ENCODE measurements at places on chromosomes 12 and 14.

DNA sequence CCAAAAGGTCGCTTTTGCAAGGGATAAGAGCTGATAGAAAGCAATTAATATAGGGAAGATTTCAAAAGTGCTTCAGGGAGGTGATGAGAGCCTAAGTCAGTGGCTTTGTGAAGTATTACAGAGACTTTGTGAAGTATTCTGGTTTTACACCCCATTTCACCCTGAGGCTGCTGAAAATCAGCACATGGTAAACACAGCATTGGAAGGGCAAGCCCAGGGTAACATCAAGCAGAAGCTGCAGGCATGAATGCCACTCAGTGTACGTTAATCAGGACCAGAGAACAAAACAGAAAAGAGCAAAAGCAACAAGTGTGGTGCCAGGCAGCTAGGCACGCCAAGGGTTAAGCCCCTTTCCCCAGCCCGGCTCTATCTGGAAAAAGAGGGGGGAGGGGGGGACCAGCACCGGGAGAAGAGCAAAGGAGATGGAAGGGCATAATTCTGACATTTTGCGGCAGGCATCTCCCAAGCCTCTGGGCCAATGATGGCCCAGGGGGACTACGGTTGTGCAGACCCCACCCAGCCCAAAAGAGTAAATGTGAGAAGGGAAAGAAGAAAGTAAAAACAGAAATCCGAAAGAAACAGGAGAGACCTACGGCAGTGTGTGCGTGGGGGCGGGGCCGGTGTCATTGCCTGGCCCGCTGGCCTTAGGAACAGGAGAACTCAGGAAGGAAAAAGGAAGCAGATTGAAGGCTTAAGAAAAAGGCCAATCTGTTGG is 58.9 kb downstream of the DHRS2 start:
- H3K27me3 ChIP-seq: peaks cover 24% of the 10 kb centered on the region
- DNase-seq: no peak
- H3K36me3 ChIP-seq: no peaks in the 10 kb centered on the region
- H3K4me1 ChIP-seq: no peaks in the 10 kb centered on the region
- H3K27ac ChIP-seq: no peak overlapping the region

- peak overlapping the region; percentile 54 for H3K4me3 ChIP-seq
- H3K27me3 ChIP-seq: peaks cover 19% of the 10 kb centered on the region
- peak overlapping the region; percentile 5 for H3K27ac ChIP-seq
- peaks cover 16% of the 10 kb centered on the region for H3K36me3 ChIP-seq
- H3K4me1 ChIP-seq: peaks cover 15% of the 10 kb centered on the region
Observed at GRCh38 chr14:21860172-21860571, 186.6 kb upstream of the OR4E1 start.

DNA sequence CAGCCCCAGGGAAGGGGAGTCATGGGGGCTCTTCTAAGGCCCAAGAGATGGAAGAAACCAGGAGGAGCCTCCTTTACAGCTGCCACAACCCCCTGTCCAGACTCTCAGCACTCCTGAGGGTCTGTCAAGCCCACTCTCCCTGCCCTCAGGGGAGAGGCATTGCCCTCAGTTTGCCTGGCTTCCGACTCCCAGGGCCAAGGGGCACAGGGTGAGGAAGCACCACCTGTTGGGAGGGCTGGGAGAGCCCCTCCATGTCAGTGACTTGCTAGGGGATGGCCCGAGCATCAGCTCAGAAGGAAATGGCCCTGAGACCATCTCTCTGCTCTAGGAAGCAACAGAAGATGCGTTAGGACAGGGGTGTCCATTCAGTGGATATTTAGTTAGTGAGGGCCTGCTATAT is 36.1 kb downstream of the LTBP2 start:
- H3K4me3 ChIP-seq: no peak overlapping the region
- H3K4me1 ChIP-seq: peaks cover 41% of the 10 kb centered on the region
- no peak for DNase-seq
- peaks cover 41% of the 10 kb centered on the region for H3K27me3 ChIP-seq
- H3K27ac ChIP-seq: no peak overlapping the region

- peaks cover 22% of the 10 kb centered on the region for H3K36me3 ChIP-seq
- H3K4me3 ChIP-seq: no peak overlapping the region
- no peak for DNase-seq
- H3K27me3 ChIP-seq: no peaks in the 10 kb centered on the region
- H3K4me1 ChIP-seq: peaks cover 62% of the 10 kb centered on the region
- H3K27ac ChIP-seq: peak overlapping the region; percentile 71
Observed at GRCh38 chr14:69701291-69701690, 65.7 kb upstream of the SRSF5 start.

DNA sequence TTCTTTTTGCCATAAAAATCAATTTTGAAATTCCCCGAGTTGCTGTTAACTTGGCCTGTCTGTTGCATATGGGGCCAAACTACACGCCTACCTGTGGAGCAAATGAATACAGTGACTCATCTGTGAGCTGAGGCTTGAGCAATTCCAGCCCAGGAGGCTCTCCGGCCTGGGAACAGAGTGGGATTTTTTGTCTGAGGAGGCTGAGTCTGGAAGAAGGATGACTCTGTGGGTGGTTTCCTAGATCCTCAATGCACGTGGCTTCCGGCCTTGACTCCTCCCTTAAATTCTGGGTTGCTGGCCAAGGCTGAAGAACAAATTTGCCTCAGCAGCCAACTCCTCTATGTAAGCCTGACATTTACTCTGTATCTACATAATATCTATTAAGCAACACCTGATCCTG is 124.1 kb downstream of the SSPN start:
- no peak overlapping the region for H3K4me3 ChIP-seq
- H3K27me3 ChIP-seq: peaks cover 43% of the 10 kb centered on the region
- no peaks in the 10 kb centered on the region for H3K36me3 ChIP-seq
- H3K4me1 ChIP-seq: no peaks in the 10 kb centered on the region
- no peak overlapping the region for H3K27ac ChIP-seq
- DNase-seq: no peak

- H3K4me3 ChIP-seq: no peak overlapping the region
- peaks cover 41% of the 10 kb centered on the region for H3K36me3 ChIP-seq
- no peaks in the 10 kb centered on the region for H3K27me3 ChIP-seq
Observed at GRCh38 chr14:36301159-36301558, 19.3 kb downstream of the MBIP start.

DNA sequence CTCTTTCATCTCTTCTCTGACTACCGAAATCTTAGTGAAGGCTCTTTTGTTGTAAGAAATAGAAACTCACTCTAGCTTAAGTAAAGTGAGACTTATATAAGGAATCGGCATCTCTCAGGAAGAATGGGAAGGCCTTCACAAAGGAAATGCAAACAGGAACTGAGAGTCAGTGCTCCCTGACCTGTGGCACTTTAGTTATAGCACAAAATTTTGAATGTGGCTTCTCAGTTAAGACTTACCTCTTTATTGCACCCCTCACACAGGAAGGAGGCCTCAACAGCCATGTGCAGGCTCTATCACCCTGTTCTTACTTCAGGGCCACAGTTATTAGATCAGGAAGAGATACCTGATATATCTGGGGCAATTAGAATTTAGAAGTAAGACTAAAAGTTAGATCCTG is 224.7 kb upstream of the EGLN3 start:
- H3K4me3 ChIP-seq: no peak overlapping the region
- DNase-seq: no peak

DNA sequence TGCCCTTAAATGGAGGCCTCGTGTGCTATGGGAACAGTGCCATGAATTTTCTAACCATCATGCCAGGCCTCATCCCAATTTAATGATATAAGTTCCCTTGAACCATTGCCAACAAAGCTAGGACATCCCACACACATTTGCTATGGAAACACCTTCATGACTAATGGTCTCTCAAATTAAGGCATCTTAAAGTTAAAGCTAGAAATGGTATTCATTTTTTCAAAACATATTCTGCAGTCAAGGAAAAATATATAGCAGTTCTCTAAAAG is 117.3 kb downstream of the BTG1 start:
- H3K4me1 ChIP-seq: peaks cover 64% of the 10 kb centered on the region
- no peak overlapping the region for H3K4me3 ChIP-seq
- no peaks in the 10 kb centered on the region for H3K27me3 ChIP-seq
- H3K36me3 ChIP-seq: peaks cover 1% of the 10 kb centered on the region
- no peak for DNase-seq

- no peaks in the 10 kb centered on the region for H3K36me3 ChIP-seq
- H3K27ac ChIP-seq: no peak overlapping the region
- no peak for DNase-seq
- no peak overlapping the region for H3K4me3 ChIP-seq
- H3K4me1 ChIP-seq: no peaks in the 10 kb centered on the region
Observed at GRCh38 chr12:58009405-58010195, 68.2 kb downstream of the ATP23 start.

DNA sequence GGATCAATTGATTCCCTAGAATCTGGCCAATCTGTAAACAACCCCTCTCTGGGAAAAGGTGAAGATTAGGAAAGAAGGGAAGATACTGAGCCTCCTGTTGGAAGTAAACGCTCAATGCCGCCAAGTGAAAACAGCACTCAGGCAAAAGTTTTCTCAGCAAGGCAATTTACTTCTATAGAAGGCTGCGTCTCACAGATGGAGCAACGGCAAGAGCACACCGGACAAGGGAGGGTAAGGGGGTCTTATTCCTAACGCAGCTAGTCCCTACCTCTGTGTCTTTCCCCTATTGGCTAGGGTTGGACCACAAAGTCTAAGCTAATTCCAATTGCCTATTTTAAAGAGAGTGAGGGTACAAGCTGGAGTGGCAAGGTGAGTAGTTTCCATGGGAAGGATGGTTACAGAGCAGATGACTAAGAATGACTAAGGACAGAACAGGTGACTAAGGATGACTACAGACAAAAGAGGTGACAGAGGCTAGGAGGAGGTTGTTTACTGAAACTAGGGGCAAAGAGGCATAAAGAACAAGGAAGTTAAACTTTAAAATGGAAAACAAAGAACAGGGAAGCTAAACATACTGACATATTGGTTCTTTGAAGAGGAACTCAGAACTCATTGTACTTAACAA is 5.6 kb upstream of the TTC9 start:
- no peak overlapping the region for H3K4me3 ChIP-seq
- peaks cover 7% of the 10 kb centered on the region for H3K4me1 ChIP-seq
- DNase-seq: no peak
- peaks cover 4% of the 10 kb centered on the region for H3K36me3 ChIP-seq
- no peak overlapping the region for H3K27ac ChIP-seq

- H3K4me1 ChIP-seq: peaks cover 69% of the 10 kb centered on the region
- H3K27me3 ChIP-seq: no peaks in the 10 kb centered on the region
- peaks cover 74% of the 10 kb centered on the region for H3K36me3 ChIP-seq
- H3K4me3 ChIP-seq: peak overlapping the region; percentile 83
- peak overlapping the region; percentile 98 for H3K27ac ChIP-seq
Observed at GRCh38 chr14:100067971-100068959, 3.0 kb downstream of the EVL start.

DNA sequence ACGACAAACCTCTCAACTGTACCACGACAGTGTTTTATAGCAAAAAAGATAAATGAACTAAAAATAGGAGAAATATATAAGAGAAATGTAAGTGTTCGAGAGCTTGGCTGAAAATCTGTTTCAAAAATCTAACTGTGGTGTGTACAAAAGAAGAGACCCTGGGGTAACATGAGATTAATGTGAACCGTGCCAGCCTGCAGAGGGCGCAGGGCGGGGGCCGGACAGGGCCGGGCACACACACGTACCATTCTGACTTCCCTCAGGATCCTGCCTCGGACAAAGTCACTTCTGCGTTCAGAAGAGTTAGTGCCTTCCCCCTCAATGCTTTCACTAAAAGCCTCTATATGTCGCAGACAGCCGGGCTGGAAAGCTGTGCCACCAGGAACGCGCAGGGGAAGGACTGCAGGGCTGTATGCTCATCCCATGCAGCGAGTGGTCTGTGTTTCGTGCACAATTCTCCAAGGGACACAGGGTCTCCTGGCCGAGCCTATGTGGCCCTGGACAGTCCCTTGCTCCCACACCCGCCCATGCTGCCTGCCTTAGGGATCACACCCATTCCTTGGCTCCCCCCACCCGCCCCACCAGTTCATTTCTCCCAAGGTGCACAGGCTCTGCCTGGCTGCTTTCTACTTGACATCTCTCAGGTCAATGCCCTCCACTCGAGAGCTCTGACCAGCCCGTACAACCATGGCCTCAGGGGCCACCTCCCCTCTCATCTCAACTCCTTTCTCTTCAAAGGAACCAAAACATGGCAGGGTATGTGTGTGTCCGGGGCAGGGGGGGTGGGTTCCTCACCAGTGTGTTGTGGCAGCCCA is 8.5 kb downstream of the CDCA4 start:
- no peaks in the 10 kb centered on the region for H3K27me3 ChIP-seq
- H3K27ac ChIP-seq: no peak overlapping the region
- H3K4me1 ChIP-seq: peaks cover 52% of the 10 kb centered on the region

GRCh38 chr12:40015881-40016280 is 90.0 kb downstream of the SLC2A13 start:
- H3K4me3 ChIP-seq: no peak overlapping the region
- no peak for DNase-seq
- H3K27ac ChIP-seq: no peak overlapping the region
- H3K27me3 ChIP-seq: no peaks in the 10 kb centered on the region

DNA sequence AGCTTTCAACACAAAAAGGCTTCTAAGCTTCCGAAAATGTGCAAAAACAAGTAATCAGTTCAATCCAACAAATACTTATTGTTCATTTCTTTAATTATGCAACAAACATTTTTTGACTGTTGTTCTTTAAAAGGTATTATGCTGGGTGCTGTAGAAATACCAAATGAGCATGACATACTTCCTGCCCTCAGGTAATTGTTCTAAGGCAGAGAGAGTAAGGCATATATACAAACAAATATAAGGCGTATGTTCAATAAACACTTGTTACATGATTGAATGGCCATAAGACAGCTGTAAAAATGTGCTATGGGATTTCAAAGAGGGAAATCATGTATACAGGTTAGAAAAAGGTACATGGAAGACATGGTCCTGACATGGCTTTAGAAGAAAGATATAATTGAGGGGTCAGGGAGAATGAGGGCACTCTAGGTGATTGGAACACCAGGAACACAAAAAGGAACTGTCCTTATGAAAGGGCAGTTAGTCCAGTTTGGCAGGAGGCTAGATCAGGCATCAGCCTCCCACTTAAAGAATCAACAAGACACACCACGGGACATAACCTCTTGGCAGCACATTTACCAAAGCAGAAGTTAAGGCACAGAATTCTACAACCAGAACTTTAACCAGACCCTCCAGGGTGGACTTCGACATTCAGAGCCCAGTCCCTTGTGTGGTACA is 135.8 kb upstream of the SCAF11 start:
- peaks cover 44% of the 10 kb centered on the region for H3K27me3 ChIP-seq
- no peak for DNase-seq
- H3K27ac ChIP-seq: no peak overlapping the region

GRCh38 chr12:112751844-112752243 is 39.7 kb upstream of the RPH3A start:
- H3K4me3 ChIP-seq: peak overlapping the region; percentile 40
- H3K27ac ChIP-seq: peak overlapping the region; percentile 58
- no peaks in the 10 kb centered on the region for H3K27me3 ChIP-seq
- H3K4me1 ChIP-seq: peaks cover 49% of the 10 kb centered on the region
- H3K36me3 ChIP-seq: peaks cover 2% of the 10 kb centered on the region
- no peak for DNase-seq

DNA sequence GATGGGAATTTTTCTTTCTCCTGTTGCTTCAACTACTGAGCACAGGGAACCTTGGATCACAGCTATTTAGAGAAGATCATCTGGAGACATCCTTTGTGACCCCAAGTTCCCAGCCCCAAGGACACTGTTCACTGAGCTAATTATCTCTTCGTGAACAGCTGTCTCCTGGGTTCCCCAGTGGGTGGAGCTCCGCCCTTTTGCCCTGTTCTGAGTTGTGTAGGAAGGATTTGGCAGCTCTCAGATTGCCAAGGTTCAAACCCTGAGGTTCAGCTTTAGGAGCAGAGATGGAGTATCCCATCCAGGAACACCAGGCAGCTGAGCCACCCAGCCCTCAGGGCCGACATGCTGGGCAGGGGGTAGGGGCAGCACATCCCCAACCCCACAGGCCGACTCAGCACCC is 32.0 kb downstream of the NGB start:
- no peaks in the 10 kb centered on the region for H3K27me3 ChIP-seq
- H3K4me1 ChIP-seq: no peaks in the 10 kb centered on the region
- H3K4me3 ChIP-seq: no peak overlapping the region
- no peak for DNase-seq
- H3K36me3 ChIP-seq: peaks cover 2% of the 10 kb centered on the region

GRCh38 chr12:18824287-18824686 is 86.4 kb downstream of the CAPZA3 start:
- no peak overlapping the region for H3K4me3 ChIP-seq
- H3K4me1 ChIP-seq: no peaks in the 10 kb centered on the region
- no peak overlapping the region for H3K27ac ChIP-seq
